Stimulated activated CD4-positive, alpha-beta T cell treated with anti-CD3 and anti-CD28 coated beads, Interleukin-4, amount 100 ng/mL, for 1 hour (primary cell): ENCODE measurements at places on chromosomes 3 and 15.

DNA sequence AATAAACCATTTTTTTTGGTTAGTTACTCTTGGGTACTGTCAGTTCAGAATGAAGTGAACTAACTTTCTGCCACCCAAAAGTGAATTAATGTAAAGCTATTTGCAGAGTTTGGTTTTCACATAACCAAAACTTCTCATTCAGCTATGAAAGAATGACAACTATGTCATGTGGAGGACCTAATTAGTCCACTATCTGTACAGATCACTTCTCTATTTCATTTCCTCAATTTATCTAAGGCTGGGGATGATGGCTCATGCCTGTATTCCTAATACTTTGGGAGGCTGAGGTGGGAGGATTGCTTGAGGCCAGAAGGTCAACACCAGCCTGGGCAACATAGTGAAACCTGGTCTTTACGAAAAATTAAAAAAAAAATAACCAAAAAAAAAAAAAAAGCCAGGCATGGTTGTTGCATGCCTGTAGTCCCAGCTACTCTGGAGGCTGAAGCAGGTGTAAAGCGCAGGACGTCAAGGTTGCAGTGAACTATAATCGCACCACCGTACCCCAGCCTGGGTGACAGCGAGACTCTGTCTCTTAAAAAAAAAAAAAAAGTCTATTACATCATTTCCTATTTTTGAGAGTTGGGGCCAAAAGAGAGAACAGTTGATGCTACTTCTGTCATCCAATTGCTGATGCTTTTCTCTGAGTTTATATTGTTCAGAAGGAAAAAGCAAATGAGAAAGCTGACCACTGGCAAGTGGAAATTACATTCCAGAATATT lies 8.7 kb downstream of the HYPK start:
- DNase-seq: no peak

DNA sequence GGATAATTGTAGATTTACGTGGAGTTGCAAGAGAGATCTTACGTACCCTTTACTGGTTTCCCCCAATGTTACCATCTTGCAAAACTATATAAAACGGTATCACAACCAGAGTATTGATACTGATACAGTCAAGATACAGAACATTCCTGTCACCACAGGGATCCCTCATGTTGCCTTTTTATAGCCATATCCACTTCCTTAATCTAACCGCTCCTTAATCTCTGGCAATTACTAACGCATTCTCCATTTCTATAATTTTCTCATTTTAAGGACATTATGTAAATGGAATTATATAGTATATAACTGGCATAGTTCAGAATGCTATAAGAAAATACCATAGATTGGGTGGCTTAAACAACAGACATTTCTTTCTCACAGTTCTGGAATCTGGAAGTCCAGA lies 61.1 kb downstream of the SEC22A start:
- DNase-seq: no peak

DNA sequence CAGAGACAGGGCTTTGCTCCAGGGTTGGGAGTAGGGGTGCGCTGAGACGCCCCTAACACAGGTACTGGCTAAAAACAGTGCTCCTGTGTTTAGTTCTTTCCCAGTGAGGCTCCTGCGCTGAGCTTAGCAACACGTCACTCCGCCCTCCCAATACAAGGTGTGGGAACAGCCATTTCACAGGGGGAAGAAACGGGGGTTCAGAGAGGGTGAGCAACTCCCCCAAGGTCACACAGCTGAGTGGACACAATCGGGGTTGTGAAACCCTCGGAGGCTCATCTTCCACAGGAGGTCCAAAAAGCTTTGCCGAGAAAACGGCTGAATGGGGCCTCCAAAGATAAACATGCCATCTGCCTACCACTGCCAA lies 628 bp downstream of the PRRT3 start:
- no peak for DNase-seq

GRCh38 chr15:90412356-90413194 lies 24.5 kb downstream of the IQGAP1 start:
- no peak for DNase-seq

GRCh38 chr3:149393345-149394160 lies 16.1 kb upstream of the TM4SF1 start:
- DNase-seq: peak; percentile 12

- DNase-seq: peak; percentile 16
Measured at GRCh38 chr3:71652781-71653413, 69.4 kb upstream of the FOXP1 start.

DNA sequence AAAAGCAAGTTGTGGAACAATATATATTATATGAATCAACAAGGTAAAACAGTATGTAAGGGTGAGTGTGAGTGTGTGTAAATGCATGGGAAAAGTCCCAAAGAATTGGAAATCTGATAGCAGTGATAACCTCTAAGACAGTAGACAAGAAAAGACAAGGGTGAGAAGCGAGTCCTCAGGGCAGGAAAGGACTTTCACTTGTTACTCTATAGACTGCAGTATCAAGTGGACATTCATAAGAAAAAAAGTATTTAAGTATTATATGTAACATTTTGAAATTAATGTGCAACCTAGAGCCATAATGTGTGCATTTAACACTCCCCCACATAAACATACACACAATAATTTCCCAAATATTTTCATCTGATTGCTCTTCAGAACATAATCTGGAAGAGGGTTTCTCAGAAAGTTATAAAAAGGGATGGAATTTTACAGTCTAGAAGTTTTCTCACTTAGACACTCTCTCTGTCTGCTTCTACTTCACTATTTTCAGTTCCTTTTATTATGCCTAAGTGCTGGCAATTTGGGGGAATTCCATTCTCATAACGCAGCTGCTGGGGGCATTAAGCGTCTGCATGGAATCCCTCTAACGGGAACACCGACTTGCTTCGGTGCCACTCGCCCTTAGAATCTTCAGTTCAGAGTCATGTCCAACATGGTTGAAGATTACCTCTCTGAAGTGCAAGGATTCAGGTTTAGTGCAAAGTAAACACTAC lies 50.0 kb upstream of the CDIN1 start:
- no peak for DNase-seq

DNA sequence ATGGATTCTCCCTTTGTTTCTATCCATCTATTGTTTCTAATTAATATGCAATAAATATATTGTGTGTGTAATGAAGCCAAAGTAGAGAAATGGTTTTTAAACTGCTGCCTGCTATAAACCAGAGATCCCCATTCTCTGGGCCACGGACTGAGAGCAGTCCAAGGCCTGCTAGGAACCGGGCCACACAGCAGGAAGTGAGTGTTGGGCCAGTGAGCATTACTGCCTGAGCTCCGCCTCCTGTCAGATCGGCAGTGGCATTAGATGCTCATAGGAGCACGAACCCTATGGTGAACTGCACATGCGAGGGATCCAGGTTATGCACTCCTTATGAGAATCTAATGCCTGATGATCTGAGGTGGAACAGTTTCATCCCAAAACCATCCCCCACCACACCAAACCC lies 85.2 kb upstream of the POMGNT2 start:
- DNase-seq: no peak

- no peak for DNase-seq
Measured at GRCh38 chr3:127488141-127488672, 102.3 kb downstream of the TPRA1 start.

- DNase-seq: peak; percentile 72
Measured at GRCh38 chr3:18425641-18426257, 610 bp upstream of the SATB1 start.
